HCT116 (cell line): ENCODE measurements at places on chromosomes 1 and 21.
A peak's percentile ranks its signal among the peaks of the same experiment; 100 is the strongest.

- DNase-seq, result no peak
Observed at GRCh38 chr1:245406426-245406825, 251.6 kb downstream of the KIF26B start.

DNA sequence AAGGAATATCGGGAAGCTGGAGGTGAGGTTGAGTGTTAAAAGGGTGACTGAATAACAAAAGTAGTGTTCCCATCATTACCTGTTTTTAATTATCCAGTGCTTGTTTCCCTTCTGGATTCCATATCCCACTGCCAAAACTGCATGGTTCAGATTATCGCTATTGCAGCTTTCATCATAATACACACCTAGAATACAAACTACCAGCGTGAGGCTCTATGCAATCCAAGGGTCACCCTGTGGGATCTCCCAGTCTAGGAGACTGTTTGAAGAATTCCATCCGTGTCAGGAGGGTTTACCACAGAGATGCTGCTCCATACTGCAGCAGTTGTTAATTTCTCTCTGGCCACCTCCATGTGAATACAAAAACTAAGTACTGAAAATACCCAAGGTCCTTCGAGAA lies 9.0 kb downstream of the CTSK start:
- DNase-seq, result no peak

DNA sequence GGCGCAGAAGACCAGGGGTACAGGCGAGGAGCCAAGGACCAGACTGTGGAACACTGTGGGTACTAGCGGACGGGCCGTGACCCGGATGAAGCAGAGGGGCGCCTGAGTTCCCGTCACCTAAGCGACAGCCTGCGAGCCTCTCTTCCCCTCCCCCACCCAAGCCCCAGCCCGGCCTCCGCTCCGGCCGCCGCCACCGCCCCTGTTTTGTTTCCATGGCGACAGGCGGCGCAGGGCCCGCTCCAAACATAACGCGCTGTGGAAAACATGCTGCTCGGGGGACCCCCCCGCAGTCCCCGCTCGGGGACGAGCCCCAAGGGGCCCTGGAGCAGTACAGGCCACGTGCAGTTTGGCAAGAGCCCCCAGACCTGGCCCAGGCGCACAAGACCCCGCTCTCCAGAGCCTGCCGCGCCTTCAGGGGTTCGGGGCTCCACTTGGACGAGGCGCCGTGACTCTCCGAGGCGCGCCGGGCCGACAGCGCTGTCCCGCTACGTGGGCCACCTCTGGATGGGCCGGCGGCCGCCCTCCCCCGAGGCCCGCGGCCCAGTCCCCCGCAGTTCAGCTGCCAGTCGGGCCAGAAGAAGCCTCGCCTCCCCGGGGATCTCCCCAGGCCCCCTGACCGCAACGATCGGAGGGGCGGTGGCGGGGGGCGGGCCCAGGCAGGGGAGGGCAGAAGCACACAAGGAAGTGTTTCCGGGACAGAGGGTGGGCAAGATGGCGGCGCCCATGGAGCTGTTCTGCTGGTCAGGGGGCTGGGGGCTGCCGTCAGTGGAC lies at the start of gene MTX1:
Gene MTX1 (plus strand): TSS at position 155 of the 771 bp plus-strand sequence. CDS start 110 bp downstream, at position 265.
- DNase-seq, result no peak

- no peak for DNase-seq
Observed at GRCh38 chr1:3636531-3636930, 11.7 kb downstream of the TPRG1L start.

DNA sequence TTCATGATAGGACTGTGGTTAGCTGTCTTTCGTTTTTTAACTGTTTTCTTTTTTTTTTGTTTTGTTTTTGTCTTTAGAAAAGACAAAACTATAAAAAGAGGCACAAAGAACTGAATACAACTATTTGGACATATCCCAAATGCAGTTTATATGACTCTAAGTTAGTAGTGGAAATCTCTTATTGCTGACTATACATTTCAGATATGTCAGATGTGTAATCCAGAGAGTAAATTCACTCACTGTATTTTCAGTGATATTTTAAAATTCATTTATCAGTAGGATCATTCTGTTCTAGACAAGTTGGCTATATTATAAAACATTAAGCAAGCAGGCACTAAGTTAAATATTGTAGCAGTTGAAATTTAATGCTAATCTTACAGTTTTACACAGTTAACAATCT lies 5.7 kb downstream of the RAP1A start:
- DNase-seq, result no peak

GRCh38 chr1:172790245-172790644 lies 131.3 kb downstream of the FASLG start:
- no peak for DNase-seq

DNA sequence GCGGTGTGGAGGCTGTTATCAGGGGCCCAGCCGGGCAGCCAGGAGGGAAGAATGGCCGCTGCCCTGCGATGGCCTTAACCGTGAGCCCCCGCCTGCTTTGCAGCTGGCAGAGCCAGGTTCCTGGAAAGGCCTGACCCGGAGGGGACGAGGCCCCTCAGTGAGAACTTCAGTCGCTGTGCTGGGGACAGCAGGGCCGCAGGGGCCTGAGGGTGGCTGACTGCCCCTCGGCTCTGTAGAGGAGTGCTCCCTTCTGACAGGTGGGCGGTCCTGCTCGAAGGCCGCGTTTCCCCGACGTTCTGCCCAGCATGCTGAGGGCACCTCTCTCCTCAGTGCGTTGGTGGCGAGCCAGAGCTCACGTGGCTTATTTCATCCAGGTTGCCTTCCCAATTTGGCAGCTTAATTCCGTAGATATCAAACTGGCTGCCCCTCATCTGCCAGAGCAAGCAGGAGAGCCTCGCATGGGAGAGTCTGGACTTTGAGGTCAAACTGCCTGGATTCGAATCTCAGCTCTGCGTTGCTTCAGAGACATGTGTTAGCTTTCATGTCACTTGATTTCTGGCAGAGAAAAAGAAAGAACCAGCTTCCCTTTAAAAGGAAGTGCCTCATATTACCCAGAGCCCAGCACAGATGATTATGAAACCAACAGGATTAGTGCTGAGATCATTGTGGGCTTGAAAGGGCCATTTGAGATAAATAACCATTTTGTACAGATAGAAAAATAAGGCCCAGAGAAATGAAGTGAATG lies 239.8 kb downstream of the SDCCAG8 start:
- DNase-seq, result no peak

GRCh38 chr21:36654324-36654723 lies 44.6 kb upstream of the SIM2 start:
- DNase-seq, result no peak

DNA sequence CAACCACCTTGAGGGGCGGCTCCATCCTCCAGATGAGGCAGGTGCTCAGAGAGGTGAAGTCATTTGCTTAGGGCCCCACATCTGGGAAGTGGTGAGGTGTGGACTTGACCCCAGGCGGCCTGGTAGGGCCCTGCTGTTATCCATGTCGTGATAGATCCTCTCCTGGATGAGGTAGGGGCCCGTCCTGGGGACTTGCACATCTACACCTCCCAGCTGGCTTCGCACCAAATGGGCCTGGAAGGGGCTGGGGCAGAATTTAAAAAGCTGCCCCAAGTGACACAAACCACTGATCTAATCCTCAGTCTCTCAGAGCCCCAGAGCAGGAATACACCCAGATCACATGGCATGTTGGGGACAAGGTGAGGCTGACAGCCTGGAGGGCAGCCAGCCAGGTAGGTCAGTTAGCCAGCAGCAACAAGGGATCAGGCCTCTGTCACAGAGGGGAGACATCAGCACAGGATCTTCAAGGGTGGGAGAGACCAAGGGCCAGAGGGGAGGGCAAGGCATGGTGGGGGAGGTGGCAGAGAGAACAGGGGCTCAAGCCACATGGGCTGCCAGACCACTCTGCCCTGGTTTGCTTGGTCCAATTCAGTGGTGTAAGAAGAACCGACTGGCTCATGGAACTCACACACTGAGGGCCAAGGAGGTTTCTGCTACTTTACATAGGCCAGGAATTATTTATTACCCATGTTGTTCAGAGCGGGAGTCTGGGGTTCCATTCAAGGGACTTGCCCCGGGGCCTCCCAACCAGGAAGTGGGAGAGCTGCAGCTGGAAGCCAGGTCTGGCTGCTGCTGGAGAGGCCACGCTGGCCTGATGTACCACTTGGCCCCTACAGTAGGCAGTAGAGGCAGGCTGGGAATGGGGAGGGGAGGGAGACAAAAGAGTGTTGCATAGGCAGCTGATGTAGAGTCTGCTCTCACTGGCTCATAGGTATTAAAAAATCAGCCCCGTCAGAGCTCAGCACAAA lies 12.1 kb downstream of the LRP8 start:
- no peak for DNase-seq

- no peak for DNase-seq
Observed at GRCh38 chr1:16026723-16027484, 5.1 kb downstream of the CLCNKA start.

DNA sequence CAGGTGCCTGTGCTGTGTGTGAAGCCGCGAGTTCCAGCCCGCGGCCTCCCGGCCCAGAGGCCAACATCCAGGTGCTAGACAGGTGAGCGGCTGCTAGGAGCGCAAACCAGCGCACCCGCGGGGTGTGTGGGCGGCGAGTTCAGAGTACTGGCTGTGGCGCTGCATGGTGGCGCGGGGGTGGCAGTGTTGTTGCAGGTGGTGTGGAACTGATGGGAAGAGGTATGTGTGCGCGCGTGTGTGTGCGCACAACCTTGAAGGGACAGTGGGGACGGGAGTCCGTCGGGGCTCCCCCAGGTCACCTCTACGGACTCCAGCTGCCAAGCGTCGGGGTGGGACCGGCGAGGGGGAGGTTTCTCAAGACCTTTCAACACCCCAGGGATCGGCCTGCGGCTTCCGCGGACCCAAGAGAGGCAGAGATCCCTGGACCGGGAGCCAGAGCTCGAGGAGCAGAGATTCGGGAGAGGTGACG lies 433 bp upstream of the DMBX1 start:
- no peak for DNase-seq

GRCh38 chr1:59005491-59006288 lies 221.8 kb upstream of the JUN start:
- DNase-seq, result no peak

DNA sequence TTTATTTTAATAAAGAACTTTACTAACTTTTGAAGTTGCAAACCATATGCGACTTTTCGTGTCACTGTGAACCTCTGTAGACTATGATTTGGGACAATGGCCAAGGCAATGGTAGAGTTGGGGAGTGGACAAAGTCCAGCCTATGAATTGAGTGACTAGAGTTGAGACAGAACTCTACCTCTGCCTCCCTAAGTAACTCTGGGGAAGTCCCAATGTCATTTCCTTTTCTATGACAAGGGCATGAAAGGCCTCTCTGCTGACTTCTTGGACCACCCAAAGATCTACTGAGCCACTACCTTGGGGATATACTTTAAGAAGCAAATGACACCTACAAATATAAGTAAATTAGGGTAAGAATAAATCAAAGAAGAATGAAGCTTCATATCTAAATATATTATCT lies 19.3 kb downstream of the BEND5 start:
- no peak for DNase-seq

DNA sequence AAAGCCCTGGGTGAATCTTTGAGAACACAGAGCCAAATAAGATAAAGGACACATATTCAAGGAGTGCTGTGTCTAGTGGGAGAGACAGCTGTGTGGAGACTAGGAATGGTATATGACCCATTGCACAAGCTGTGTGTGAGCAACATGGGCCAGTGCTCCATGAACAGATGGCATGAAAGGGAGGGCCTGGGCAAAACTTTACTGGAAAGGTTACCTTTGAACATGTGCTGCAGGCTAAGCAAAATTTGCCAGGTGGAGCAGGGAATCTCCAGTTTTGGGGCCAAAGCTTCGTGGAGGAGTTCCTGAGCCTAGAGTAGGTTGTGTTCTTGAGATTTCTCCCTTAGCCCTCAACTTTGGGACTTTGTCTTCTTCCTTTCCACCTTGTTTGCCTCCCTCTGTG lies 446.1 kb upstream of the PROX1 start:
- no peak for DNase-seq

DNA sequence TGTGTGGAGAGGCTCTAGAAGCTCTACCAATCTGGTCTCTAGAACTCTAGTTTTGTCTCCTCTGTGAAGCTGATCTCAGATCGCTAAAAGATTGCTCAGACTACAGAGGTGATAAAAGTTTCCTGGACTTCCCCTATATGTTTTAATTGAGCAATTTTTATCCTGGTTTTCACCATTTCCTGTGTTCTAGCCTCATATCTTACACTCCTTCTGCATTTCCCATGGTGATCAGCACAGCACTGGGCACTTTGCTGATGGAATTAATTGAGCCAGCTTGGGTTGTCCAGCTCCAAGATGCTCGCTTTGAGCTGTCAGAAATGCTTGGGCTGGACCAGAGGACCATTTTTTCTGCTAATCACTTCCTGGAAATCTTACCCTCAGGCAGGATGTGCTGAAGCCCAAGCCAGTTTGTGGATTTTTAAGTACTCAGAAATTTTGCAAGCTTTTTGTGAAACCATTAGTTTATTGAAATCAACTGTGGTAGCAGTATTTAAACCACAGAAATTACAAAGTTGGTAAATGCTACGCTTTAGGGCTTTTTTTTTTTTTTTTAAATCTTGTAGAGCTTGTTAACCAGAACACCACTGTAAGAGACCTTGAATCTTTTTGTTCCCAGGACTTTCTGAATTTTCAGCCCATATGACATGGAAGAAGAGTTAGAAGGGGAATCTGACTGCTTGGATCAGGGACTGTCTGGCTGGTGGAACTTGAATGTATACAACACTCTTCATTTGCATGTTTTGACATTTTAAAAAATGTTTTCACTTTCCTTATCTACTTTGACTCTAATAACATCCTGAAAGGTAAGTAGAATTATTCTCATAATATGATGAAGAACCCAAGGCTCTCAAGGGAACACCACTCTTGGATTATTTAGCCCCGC lies 28.4 kb downstream of the CD48 start:
- no peak for DNase-seq

GRCh38 chr1:218467101-218468072 lies 122.3 kb downstream of the TGFB2 start:
- DNase-seq, result no peak

DNA sequence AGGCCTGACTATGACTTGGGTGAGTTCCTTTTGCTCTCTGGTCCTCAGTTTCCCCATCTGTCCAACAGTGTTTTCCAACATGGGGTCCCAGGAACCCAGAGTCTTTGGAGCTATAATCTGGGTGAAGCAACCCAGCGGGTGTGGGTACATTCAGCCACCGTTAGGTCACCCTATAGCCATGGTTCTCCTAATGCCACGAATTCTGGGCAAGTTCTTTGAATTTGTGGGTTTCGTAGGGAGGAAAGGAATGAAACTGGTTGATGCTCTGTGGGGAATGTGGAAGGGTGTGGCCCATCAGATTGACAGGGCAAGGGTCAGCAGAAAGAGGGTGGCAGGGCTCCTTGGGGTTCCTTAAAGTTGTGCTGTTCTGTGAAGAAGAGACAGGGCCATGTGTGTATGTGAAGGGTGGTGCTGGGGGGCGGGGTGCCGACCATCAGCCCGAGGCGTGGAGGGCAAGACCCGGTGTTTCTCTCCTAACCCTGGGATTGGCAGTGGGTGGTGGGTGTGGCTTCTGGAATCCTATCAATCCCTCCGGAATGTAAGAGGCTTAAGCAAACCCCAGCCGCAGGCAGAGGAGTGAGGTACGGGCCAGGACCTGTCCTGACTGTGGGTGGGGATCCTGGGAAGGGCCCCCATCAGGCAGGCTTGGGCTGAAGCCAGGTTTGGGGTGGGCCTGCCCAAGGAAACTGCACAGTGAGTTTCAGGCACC lies 35.5 kb upstream of the ZNF362 start:
- DNase-seq, result peak; percentile 28

GRCh38 chr1:27341525-27342252 lies at the start of gene SYTL1:
SYTL1 (plus strand) TSS chr1:27342022; CDS start chr1:27345335, 3,313 bp downstream.
- DNase-seq, result peak; percentile 63

- DNase-seq, result peak; percentile 74
Observed at GRCh38 chr1:40592107-40592803, 60.8 kb downstream of the ZNF684 start.

- DNase-seq, result no peak
Observed at GRCh38 chr1:235563513-235564061, 59.3 kb upstream of the B3GALNT2 start.
